A549 (cell line): ENCODE measurements at places on chromosomes 13 and 19. TPM values are rescaled to one million over a fixed set of nuclear protein-coding genes. Genes with fewer than 3 reads are reported as not detected.

Gene CEACAM4
- not detected in 3 replicates for polyA plus RNA-seq

Gene ZNF749
- 11.7 to 12.6 TPM (median 12.4 TPM) in 3 replicates for polyA plus RNA-seq

Gene FCGBP
- polyA plus RNA-seq = 0.61 to 0.74 TPM (median 0.62 TPM) in 3 replicates

Gene FSD1
- polyA plus RNA-seq = 10.4 to 13.2 TPM (median 12.8 TPM) in 3 replicates

DNA sequence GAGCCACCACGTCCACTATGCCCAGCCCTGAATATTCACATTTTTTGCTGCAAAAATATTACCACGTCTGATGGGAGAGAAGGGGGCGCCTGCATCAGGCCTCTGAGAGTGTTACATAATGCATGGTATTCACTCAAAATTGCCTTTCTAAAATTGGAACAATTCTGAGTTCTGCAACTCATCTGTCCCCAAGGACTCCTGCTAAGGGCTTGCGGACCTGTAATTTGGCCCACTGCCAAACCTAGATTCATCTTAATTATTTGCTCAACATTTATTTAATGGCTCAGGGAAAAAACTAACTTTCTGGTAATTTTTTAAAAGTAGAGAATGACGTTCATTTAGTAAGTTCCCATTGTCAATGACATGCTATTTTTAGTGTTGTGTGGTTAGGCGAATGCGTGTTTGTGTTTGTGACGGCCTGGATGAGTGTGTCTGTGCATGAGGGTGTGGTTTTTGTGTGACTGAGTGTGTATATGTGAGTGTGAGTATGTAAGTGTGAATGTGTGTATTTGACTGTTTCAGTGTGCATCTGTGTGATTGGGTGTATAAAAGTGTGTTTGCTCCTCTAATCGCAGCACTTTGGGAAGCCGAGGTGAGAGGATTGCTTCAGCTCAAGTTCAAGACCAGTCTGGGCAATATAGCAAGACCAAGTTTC lies 8.8 kb downstream of the INAFM1 start:
- no peak for DNase-seq

Gene TLE2
- 1.9 to 3.1 TPM (median 2.6 TPM) in 3 replicates for polyA plus RNA-seq

DNA sequence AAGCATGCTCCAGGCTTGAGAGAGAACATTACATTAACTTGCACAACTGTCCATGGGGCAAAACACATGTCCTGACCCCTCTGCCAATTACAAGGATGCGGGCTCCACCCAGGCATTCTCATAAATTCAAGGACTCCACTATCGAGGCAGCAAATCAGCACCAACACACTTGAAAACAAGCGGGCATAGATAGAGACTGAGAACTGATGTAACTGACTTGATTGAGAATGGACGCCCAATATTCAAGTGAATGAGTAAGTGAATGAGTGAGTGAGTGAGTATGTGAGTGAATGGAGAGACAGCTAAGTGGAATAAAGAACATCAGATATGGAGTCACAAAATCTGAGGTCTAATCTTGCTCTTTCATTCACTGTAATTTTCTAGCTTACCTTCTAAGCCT lies 75.0 kb upstream of the VSTM2B start:
- DNase-seq = no peak

GRCh38 chr13:46173656-46174055 lies 8.3 kb downstream of the LCP1 start:
- DNase-seq = no peak

- no peak for DNase-seq
Measured at GRCh38 chr13:106344342-106344741, 191.1 kb downstream of the EFNB2 start.

Gene ZNF536
- not detected in 3 replicates for polyA plus RNA-seq

DNA sequence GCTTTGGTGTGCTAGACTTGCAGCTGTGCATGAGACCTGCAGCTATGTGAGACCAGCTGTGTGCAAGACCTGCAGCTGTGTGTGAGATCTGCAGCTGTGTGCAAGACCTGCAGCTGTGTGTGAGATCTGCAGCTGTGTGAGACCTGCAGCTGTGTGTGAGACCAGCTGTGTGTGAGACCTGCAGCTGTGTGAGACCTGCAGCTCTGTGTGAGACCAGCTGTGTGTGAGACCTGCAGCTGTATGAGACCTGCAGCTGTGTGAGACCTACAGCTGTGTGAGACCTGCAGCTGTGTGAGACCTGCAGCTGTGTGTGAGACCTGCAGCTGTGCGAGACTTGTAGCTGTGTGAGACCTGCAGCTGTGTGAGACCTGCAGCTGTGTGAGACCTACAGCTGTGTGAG lies 6.7 kb upstream of the DCUN1D2 start:
- DNase-seq = no peak

DNA sequence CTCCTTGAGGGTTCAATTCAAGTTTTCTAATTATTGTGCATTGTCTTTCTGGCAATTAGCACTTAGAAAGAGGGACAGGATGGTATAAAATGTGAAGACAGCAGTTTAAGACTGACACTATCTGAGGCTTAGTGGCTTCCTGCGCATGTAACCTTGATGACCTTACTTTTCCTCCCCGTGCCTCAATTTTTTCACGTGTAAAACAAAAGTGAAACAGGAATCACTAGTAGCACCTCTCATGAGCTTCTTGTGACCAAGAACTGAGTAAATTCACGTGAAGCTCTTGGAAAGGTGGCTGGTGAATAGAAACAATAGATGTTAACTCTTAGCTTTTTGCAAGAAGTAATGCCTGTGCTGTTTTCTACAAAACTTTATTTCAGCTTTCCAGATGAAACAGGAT lies 233.9 kb downstream of the LMO7 start:
- DNase-seq = no peak

DNA sequence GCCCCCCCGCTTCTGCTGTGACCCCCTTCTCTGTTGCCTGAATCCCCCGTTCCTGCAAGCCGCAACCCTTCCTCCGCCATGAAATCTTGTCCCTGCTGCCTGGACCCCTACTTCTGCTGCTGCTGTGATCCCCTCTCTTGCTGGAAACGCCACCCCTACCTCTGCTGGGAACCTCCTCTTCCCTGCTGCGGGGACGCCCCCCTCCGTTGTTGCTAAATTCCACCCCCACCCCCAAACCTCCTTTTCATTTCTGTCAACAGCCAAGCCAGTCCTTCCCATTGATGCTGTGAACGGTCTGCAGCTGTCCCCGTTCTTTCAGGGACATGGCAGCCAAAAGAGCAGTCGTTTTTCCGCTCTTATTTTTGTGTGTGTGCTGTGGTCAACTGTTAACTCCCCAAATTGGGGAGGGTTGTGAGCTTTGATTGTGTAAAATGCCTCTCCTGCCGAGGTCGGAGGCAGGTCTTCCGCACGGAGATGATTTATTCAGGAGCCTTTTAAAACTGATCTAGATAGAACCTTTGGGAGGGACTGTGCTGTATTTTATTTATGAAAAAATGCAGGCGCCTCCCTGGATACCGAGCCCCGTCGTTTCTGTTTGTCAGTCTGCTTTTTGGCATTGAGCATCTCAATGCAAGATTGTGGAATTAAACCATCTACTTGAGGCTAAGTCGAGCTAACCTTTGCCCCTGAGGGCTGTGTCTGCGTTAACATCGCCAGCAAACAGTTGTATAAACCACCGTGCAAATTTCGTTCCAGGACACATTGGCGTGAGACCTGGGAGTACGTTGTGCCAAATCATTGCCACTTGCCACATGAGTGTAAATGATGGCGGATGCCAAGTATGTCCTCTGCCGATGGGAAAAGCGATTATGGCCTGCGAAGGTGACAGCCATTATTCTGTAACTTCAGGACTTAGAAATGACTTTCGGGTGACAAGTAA lies 27.9 kb upstream of the NDUFS7 start:
- DNase-seq = no peak

GRCh38 chr19:15187026-15188007 lies 13.5 kb downstream of the NOTCH3 start:
- DNase-seq = peak; percentile 42

DNA sequence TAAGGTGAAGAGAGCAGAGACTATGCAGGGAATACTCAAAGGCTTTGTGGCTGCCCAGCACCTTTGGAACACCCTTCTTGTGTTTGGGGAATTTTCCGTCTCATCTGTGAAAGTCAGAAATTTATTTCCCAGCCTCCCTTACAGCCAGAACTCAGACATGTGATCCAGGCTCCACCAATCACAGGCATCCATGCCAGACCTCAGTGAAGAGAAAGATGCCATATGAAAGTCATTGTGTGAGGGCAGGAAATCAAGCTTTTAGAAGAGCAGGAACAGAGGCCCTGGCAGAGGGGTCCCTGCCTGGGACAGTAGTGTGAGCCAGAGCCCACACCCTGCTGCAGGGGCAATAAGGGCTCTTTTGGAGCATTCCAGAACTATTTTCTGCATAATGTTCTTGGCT lies 12.1 kb downstream of the CCDC70 start:
- DNase-seq = no peak
